ENCODE measurements at places on chromosomes 4 and X.

DNA sequence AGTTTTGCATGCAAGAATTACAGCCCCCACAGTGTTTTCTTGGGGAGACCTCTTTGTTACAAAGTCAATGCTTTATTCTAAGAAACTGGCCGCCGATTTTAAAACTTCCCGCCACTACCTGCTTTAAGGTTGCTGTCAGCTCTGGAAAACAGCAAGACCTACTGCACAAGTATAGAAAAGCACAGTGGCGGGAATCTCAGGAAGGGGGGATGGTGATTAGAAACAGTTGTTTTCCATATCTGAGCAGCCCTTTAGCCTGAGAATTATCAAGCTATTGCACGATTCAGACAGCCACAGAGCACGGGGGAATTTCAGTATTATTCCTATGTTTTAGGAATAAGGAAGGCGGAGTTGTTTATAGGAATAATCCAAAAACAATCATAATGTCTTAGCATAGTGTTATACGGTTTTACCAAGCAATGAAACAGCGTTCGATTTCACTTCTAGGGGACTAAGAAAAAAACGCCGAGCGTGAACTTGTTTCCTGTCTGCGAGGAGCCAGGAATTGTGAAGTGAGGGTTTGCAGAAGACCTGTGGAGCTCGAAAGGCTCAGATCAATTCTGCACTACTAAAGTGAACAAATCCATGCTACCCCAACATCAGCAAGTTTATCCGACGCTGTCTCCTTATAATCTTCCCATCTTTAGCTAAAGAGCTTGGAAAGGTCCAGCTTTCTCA lies 81.3 kb downstream of the HMGN5 start:
- DNase-seq = no peak

GRCh38 chr4:113013751-113014150 lies 35.7 kb upstream of the ANK2 start:
- DNase-seq = no peak

DNA sequence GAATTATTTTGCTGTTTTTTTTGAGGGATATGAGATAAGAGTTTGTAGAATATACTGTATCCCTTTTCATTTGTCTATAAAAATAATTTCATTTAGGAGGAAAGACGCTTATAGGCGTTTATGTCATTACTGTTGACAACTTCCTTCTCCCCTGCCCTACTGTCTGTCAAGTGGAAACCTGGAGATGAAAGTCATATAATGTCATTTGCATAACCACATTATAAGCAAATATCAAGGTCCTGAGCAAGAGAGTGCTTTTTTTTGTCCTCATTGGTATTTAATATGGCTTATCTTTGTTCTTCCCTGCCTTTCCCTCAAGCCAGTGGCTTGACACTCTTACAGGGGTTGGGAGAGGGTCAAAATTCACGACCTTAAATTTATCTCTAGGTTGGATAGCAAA lies 55.8 kb downstream of the LRP2BP start:
- no peak for DNase-seq

- DNase-seq = no peak
These were observed 1492.8 kb downstream of the RAPGEF2 start for GRCh38 chr4:160595646-160596045.

DNA sequence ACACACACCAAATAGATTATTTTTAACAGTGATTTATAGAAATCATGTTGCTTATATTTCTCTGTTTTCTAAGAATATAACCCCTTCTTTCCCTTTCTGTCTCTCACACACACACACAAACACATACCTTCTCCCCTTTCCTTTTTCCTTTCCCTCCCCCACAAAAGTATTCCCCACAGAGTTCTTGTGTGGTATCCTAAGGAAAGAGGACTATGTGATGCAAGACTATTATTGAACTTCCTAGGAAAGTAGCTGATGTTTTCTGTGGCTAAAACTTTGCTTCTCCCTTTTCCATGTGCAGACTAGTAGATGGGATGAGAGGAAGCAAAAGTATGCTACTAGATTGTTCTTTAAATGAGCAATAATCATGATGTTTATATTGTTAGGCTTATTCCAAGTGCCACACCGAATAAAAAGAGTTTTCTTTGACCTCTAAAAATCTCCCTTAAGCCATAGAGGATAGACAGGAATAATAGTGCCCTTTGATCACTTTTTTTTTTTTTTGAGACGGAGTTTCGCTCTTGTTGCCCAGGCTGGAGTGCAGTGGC lies 38.7 kb downstream of the CPEB2 start:
- no peak for DNase-seq

GRCh38 chrX:71919431-71919830 lies 8.8 kb downstream of the NHSL2 start:
- DNase-seq = no peak

- no peak for DNase-seq
These were observed 93.9 kb upstream of the CBR4 start for GRCh38 chr4:169103966-169104412.

GRCh38 chr4:145756244-145756643 lies 76.3 kb downstream of the C4orf51 start:
- DNase-seq = no peak

- DNase-seq = no peak
These were observed 10.3 kb downstream of the CYP4V2 start for GRCh38 chr4:186201535-186202230.

GRCh38 chr4:168693750-168694490 lies 197.1 kb downstream of the PALLD start:
- no peak for DNase-seq

DNA sequence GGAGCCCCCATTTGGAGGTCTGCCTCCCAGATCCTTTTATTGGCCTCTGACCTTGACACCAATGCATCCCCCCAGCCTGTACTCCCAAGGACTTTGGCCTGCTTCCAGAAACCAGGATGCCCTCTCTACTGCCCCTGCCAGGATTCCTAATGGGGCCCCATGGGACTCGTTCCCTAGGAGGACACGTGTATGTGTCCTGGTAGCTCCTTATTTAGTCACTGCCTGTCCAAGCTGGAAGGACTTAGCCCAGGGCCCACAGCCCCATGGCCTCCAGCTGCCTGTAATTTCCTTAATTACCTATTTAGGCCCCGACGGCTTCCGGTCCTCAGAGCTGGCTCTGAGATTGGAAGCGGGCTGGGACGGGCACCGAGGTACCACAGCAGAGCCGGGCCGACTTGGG lies 9.4 kb downstream of the ATP2B3 start:
- DNase-seq = no peak

DNA sequence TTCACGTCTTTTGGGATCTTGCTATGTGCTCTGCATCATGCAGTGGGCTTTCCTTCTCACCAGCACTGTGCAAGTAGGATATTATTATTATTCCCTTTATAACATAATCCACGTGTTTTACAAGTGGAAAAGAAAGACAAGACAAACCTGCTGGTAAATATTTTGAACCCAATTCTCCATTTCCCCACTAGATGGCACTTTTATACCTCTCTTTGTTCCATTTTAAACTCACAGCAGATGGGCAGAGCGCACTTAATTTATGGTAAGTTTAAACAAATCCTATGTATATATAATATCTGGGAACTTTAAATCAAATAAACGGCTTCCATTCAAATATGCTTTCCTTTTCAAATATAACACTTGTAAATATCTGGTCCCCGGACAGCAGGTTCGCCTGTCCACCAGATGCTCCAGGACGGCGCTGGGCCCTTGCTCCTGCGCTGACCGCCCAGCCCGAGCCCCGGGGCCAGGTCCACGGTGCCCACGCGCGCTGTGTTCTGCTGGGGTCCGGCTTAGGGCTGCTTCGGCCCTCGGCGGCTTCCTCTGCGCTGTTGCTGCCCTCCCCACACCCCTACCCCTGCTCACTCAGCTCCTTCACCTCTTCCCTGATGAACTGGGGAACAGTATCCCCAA lies 31.1 kb downstream of the F11 start:
- no peak for DNase-seq

DNA sequence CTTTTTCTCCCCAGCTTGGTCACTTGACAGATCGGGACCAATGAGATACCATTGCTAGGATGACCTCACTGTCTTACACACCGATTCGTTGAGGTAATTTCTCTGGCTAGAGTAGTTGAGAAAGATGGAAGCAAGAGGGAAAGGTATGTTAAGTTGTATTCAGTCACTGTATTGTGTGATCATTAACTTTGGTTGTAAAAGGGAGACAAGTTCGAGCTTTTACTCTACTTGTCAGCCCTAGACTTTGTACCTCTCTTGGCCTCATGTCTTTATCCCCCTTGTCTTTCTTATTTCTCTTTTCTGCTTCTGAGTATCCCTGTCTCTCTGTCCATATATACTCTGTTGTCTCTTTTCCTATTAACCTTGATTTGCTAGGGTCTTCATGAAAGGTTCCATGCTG lies 15.5 kb downstream of the FMR1 start:
- DNase-seq = no peak

GRCh38 chrX:17590892-17591740 lies 146.2 kb upstream of the SCML1 start:
- no peak for DNase-seq

DNA sequence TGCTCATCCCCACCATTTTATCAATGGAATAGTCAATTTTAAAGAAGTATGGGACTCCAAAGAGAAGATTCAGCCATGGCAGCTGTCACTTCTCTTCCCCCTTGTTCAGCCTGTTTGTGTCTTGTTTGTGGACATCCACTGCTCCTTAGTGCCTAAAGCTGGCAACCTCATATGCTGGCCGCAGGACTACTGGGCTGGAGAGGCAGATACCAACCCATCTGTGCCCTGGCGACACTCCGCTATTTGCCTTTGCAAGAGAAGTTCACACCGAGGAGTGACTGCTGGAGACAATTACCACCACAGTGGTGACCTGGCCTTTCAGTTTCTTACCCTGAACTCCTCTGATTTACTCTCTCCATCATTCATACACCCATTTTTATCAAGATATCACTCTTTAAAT lies 64.3 kb downstream of the NHSL2 start:
- no peak for DNase-seq

- DNase-seq = no peak
These were observed 737 bp downstream of the NELFA start for GRCh38 chr4:2007804-2008670.

- no peak for DNase-seq
These were observed 30.6 kb downstream of the PCDH19 start for GRCh38 chrX:100379388-100379986.

DNA sequence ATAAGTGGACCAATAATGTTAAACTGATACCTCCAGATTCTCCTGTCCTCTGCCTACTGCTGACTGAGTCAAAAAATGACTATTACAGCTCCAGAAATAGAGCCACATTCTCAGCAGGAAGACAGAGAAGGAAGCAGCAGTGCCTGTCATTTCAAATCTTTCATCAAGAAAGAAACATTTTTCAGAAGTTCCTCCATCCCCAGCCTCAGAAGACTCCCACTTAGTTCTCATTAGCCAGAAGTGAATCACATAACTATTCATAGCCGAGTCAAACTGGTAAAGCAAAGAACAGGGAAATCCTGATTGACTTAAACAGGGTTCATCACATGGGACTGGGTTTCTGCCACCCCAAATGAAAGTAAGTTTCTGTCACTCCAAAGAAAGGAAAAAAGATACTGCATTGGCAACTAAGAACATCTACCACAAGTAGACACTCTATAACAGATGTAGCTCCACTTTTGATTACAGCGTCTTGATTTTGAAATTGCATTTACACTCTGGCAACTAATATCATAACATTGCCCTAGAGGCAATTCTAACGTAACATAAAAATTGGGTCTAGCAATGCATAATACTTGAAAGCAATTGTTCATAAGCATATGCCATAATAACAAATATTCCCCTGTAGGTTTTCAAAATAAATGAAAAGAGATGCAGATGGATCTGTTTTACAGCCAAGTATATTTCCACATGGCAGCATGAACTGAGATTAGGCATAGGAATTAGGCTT lies 599.8 kb downstream of the GALNTL6 start:
- DNase-seq = no peak

- DNase-seq = no peak
These were observed 23.0 kb upstream of the UGT2B17 start for GRCh38 chr4:68599150-68599549.

DNA sequence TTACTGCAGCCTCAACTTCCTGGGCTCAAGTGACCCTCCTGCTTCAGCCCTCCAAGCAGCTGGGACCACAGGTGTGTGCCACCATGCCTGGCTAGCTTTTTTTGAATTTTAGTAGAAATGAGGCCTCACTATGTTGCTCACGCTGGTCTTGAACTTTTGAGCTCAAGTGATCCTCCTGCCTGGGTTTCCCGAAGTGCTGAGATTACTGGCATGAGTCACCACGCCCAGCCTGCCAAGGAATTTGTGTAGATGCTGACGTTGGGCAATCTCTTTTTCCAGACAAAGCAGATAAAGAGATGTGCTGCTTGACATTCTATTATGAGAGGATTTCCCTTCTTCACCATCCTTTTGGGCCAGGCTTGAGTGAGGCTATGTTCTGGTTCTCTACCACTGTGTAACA lies 254.5 kb upstream of the RPS6KA3 start:
- no peak for DNase-seq

GRCh38 chr4:107774681-107775080 lies 50.1 kb upstream of the SGMS2 start:
- no peak for DNase-seq

DNA sequence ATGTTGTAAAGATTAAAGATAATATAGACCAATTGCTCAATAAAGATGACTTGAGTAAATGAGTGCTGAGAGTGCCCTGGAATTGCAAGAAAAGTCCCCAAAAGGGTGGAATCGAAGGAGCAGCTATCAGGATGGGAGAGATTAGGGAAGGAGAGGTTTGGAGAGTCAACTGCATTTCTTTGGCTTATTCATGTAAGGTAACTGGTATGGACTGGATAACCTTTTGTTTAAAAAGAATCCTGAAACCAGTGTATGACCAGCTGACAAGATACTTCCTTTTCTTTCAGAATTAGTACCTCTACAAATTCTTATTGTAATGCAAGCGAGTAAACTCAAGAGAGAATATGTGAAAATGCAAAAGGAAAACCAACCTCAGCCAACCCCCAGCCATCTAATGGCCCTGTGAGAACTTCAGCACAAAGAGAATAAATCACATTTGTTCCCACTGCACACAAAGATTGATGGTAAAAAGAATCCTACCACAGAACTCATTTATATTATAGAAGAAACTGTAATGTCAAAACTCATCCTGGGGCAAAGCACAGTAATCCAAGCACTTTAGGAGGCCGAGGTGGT lies 24.5 kb upstream of the SPP1 start:
- DNase-seq = no peak

DNA sequence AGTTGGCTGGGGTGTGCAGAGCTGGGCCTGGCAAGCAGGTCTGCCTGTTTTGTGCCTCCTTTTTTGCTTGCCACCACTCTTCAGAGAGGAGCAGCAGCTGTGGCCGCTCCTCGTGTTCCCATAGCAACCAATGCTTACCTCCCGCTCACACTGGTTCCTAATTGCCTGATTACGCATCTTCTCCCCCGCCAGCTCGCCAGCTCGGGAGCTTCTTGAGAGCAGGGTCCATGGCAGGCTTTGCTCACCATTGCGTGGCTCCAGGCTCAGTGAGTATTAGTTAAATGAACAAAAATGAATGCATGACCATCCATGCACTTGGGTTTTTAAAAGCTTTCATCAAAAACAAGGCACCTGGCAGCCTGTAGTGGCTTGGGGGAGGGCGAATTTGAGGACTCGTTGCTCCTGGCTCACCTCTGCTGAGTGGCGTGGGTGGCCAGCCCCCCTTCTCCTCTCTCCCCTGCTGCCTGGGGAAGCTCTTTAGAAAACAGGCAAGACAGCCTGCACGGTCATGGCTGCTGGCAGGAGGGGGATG lies 14.2 kb upstream of the PJA1 start:
- no peak for DNase-seq

GRCh38 chr4:181688432-181688831 lies 554.8 kb upstream of the TENM3 start:
- DNase-seq = no peak
